ENCODE measurements at places on chromosomes 2 and 18.

GRCh38 chr2:160141912-160142311, 58.2 kb downstream of the ITGB6 start:
- DNase-seq, result no peak

DNA sequence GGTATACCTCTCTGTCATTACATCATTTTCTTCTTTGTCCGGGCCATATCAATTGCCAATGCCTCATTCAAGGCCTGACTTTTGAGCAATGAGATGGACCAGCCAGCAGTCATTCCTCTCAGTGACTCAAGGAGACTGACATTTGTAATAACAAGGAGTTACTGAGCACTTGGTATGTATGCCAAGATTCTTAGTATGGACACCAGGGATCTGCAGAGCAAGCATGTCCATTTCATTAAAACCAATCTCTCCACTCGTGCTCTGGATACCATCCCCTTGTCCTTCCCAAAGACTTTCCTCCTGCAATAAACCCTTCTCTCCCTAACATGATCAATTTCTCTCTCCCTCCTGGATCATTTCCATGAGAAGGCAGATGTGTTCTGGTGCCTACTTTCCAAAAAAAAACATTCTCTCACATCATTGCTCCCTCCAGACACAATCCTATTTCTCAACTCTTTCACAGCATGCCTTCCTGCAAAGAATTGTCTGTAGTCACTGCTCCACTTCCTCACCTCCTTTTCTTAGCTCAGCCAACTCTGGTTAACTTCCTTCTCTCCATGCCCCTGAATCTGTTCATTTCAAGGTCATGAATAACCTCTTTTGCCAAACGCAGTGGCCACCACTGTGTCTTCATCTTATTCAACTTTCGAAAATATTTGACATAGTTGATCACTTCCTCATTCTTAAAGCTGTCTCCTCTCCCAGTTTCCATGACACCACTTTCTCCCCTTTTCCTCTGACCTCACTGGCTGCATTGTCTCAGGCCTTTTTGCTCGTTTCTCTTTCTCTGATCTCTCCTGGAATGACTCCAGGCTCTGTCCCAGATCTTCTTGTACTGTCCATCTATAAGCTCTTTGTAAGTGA, 102.8 kb upstream of the CYP1B1 start:
- no peak for DNase-seq

DNA sequence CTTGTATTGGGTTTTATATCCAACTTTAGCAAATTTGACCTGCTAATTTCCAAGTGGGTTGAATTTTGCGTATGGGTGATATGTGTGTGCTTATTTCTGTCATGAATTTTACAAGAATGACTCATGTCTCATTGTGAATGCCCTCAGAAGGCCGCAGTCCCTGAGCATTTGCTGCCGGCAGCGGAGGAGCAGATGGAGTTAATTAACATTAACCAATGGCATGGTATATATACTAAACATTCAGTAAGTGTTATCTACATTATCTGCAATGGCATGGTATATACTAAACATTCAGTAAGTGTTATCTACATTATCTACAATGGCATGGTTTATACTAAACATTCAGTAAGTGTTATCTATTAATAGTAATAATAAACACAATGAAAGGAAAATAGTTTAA, 90.1 kb downstream of the DOK6 start:
- DNase-seq, result no peak

DNA sequence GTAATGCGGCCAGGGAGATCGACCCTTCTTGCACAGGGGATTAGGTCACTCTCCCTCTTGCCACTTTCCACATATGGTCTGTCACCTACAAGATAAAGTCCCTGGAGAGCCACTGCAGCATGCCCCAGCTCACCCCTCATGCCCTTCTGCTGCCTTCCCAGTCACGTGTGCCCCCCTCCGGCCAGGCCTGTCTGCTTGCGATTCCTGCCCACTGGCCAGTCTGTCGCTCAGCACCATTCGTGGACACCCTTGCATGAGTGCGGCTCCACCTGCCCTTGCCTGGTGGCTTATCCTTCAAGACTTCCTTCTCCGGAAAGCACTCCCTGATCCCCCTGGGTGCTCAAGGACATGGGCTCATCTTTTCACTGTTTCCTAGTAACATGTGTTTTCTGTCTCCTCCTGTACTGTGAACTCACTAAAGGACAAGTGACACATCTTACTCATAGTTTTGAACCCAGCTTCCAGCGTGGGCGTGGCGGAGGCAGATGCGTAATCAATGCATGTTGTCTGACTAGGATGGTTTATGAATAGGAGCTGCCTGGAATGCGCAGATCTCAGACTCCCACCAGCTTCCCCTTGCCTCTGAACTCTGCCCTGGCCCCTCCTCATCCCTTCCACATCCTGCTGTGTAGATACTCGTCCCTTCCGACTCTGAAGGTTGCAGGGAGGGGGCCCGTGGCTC, 7.8 kb upstream of the NT5DC4 start:
- peak; percentile 34 for DNase-seq

- DNase-seq, result no peak
Observed at GRCh38 chr2:241279413-241279812, 36.1 kb downstream of the HDLBP start.

DNA sequence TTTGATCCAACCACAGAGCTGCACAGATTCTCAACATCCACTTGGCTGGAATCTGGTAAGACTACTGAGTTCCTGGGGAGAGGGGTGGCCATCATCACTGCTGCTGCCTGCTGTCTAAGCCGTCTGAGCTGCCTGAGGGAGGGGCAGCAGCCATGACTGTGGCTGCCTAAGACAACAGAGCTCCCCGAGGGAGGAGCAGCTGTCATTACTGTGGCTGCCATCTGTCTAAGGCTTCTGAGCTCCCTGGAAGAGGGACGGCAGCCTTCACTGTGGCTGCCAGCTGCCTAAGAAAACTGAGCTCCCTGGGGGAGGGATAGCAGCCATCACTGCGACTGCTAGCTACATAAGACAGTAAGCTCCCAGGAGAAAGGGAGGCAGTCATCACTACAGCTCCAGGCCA, 584.4 kb downstream of the NR4A2 start:
- DNase-seq, result no peak

DNA sequence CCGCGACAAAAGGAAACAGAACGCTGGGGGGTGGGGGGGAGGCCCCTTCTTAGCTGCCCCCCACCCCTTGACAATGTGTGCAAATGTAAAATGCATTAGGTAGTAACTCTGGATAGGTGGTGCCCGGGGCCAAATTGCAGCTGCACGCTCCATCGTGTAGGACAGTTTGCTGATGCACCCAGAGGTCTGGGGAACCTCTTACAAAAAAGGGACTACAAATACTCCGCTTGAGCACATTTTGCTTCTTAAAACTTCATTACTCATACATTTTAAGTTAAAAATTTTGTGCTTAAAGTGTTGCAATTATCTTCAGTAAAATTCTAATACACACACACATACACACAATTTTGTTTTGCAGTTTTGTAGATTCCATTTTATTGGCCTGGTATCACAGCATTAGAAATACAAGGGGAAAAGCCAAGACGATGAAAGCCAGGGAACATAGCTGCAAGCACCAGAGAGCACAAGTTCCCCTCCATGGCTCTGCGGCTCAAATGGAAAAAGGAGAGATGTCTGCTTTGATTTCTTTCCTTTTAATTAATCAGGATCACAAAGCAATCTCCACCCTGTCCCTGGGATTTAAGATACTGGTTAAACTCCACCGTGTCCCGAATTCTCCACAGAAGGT, 582.1 kb downstream of the ZEB2 start:
- DNase-seq, result no peak

DNA sequence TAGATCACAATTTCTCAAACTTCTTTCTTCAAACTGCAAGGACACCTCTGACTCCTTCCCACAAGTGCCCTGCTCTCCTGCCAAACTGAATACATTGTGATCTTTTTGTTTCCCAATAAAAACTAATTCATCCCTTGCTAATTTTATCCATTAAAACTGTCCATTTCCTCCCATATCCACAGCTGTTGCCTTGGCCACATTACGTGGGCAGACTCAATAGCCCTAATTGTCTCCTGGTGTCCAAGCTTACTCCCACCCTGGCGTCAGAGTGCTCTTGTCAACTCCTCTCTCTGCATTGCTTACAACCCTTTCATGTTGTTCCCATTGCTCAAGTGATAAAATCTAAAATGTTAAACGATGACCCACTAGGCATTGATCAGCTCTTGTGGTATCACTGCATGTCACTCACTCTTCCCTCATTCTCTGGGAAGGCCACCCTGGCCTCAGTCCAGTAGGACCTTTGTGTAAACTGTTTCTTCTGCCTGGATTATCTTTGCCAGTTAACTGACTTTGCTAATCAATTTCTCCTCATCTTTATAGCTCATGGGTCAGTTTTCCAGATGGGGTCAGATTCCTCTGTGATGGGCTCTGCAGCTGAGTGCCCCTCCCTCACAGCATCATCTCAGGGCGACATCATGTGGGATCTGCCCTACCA, 525.0 kb downstream of the SLC4A3 start:
- DNase-seq, result no peak

DNA sequence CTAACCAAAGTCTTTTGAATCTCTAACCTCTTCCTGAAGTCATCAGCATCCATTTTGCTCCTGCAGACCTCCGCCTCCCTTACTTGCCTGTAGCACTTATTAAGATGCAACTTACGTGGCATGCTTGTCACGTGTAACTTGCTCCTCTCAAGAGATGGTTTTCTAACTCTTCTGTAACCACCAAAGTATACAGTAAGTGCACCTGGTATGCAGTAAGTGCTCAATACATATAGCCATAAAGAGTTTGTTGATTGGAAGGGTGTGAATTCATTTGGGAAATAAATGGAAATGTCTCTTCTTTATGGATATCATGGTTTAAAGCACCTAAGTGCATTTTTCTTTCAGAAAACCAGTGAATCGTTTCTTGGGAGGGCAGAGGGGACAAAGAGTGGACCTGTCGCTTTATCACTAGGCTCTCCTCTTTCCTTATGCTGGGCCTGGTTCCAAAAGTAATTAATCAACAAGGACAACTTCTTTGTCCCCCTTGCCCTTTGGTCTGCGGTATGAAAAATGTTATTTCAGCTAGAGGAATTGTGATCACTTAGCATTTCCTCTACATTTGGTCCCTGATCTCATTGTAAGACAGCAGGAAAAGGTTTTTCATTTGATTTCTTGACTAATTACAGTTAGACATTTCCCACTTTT, 370.0 kb upstream of the SPRED2 start:
- DNase-seq, result peak; percentile 1

DNA sequence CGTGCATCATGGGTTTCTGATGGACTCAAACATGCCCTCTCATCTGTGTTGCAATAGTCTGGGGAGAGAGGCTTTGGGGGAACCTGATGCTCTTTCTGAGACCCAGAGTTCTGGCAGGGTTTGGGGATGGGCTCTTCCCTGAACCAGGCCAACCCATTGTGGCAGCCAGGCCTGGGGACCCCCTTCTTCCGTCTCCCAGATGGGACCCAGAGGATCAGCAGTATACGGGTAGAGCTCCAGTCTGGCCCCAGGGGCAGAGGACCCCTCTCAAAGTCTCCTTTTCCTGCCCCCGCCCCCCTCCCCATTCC, 333.7 kb downstream of the DYSF start:
- DNase-seq, result no peak

- DNase-seq, result no peak
Observed at GRCh38 chr2:38108907-38109731, 33.2 kb upstream of the CYP1B1 start.

- no peak for DNase-seq
Observed at GRCh38 chr2:26162963-26163362, 9.9 kb upstream of the GAREM2 start.

DNA sequence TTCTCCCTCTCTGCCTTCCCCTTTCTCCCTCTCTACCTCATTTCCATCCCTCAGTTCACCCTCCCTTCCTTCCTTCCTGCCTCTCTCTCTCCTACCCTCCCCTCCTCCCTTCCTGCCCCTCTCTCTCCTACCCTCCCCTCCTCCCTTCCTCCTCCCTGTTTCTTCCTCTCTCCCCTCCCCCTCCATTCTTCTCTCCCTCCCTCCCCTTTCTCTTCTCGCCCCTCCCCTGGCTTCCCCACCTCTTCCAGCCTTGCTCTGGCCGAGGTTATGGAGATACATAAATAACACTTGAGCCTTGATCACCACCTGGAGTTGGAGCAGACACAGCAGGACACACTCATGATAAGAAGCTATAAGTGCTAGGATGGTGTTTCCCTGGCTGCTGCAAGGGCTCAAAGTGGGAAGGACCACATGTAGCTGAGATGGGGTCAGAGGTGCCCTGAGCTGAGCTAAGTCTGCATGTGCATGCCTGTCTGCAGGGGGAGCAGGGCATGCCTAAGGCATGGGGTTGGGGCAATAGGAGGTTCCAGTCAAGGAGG, 326.1 kb upstream of the HS6ST1 start:
- no peak for DNase-seq

GRCh38 chr2:48529194-48529593, 760 bp upstream of the STON1 start:
- no peak for DNase-seq

- no peak for DNase-seq
Observed at GRCh38 chr2:15584767-15585469, 6.8 kb upstream of the DDX1 start.

GRCh38 chr2:168076731-168077130, 170.7 kb downstream of the STK39 start:
- DNase-seq, result no peak

DNA sequence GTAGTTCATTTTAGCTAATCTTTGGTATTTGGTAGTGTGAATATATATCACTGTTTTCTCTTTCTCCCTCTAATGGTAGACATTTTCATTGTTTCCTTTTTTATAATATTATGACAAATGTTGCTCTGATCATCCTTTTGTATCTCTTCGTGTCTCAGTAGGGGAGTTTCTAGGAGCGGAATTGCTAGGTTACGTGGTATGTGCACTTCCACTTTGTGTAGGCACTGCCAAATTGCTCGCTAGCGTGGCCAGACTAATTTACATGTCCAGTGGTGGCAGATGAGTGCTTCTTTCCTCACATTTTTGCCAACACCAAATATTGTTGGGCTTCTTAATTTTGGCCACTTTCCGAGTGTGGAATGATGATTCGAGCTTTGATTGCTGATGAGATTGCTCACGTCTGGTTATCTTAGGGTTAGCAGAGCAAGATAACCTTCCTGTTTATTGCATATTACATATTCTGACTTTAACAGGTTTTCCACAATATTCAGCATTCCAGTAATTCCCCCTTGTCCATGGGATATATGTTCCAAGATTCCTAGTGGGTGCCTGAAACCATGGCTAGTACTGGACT, 30.4 kb upstream of the GREB1 start:
- DNase-seq, result no peak

- no peak for DNase-seq
Observed at GRCh38 chr2:195181059-195181705, 475.8 kb upstream of the SLC39A10 start.

GRCh38 chr2:68700560-68700959, 34.1 kb upstream of the ARHGAP25 start:
- DNase-seq, result no peak

GRCh38 chr2:215799194-215799593, 214.2 kb downstream of the MREG start:
- DNase-seq, result no peak

Data from lung microvascular endothelial cell (primary cell).